Astrocyte of the spinal cord (primary cell): ENCODE measurements at places on chromosomes 13 and 19.

DNA sequence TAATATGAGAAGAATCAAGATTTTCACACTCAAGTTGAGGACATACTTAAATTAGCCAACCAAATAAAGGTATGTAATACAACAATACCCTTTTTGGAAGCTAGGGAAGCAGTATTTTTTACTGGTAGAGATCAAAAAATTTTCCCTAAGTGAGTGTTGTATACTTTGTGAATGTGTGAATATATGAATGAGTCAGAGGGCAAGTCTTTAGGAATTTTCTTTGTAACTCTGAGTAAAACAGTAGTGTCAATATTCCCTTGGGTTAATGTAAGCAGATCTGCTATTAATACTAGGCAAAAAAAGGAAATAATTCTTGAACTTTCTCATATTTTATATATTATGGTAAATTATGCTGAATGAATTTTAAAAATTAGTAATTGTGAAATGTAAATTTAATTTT lies 1161.8 kb upstream of the MIR17HG start:
- no peak for DNase-seq

DNA sequence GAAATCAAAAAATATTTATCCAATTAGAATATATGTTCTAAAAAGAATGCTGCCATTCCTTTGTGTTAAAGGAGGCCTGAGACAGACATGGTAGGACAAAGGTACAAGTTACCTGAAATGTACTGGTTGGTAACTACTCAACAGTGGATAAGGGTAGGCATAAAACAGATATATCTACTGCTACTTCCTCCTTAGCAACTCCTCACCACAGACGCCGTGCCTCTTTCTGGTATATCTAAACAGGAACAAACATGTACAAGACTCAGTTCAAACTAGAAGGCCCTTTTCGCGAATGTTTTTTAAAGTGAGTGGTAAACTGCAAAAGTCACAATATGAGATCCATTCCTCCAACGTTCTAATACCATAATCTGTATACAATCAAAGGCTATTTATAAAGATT lies 86.9 kb downstream of the TBC1D4 start:
- no peak for DNase-seq

DNA sequence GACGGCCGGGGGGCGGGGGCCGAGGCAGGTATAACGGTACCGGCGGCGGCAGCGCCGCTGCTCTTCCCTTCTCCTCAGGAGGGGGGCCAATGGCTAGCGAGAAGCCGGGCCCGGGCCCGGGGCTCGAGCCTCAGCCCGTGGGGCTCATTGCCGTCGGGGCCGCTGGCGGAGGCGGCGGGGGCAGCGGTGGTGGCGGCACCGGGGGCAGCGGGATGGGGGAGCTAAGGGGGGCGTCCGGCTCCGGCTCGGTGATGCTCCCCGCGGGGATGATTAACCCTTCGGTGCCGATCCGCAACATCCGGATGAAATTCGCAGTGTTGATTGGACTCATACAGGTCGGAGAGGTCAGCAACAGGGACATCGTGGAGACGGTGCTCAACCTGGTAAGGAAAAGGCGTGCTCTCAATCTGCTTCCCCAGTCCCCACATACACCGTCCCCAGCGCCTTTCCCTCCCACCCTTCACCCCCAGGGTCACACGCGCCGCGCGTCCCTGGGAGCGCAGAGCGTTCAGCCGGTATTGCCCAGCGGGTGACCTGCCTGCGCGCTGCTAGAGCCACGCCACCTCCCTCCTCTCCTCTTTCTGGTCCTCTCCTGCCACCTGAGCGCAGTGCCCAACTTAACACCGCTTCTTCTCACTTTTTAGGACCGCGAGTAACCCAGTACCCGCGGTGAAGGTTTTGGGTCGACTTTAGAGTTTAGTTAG lies 814 bp downstream of the NBEA start:
- no peak for DNase-seq

- no peak for DNase-seq
These were observed 4.3 kb upstream of the CEACAM19 start for GRCh38 chr19:44666852-44667556.

DNA sequence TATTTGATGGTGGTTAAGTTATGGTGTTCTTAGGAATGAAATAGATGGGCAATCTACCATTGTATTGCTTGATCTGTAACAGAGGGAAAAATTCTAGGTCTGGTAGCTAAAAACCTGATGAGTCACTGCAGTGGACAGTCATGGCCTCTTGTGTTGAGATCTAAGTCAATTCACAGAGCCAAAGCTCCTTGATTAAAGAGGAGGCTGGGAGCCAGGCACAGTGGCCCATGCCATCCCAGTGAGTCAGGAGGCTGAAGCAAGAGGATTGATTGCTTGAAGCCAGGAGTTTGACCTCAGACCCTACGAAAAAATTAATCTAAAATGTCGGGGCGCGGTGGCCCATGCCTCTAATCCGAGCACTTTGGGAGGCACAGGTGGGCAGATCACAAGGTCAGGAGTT lies 67.1 kb upstream of the KPNA3 start:
- peak; percentile 84 for DNase-seq

GRCh38 chr19:50728084-50728737 lies 5.0 kb downstream of the CLEC11A start:
- peak; percentile 47 for DNase-seq

DNA sequence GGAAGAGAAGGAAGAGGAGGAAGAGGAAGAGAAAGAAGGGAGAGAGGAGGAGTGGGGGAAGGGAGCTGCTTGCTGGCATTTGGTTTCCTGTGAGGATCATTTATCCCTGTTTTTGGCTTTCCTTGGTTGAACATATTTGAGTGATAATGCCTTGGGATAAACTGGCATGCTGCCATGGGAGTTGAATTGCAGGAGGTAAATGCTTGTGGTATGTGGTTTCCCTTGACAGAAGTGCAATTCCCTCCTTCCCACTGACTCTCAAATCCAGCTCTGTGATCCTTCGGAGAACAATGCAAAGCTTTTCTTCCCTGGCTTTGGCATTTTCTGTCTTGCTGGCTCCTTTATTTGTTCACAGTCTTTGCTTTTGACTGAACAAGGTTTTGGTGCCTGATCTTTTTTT lies 27.2 kb upstream of the CBY2 start:
- peak; percentile 81 for DNase-seq

- no peak for DNase-seq
These were observed 125.7 kb downstream of the TNFRSF19 start for GRCh38 chr13:23695711-23696464.

GRCh38 chr13:26474286-26474685 lies 83.2 kb upstream of the WASF3 start:
- DNase-seq = no peak
